ENCODE measurements at places on chromosomes 1 and 21. TPM values are rescaled to one million over a fixed set of nuclear protein-coding genes. Genes with fewer than 3 reads are reported as not detected.

DNA sequence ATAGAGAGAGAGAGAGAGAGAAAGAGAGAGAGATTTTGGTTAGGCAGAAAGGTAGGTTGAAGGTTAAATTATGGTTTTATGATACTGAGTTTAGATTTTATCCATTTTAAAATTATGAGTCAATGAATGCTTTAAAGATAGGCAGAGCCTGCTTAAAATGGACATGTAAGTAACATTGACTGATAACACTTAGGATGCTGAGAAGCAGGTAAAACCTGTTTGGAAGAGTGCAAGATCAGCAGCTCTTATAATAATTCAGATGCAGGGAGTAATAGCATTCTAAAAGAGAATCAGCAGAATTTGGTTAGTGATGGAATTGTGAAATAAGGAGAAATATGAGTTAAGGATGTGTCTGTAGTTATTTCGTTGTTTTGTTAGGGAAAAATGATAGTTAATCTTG lies 446.6 kb downstream of the PLA2G4A start:
- no peak for DNase-seq

- no peak for DNase-seq
Measured at GRCh38 chr1:186994897-186995296, 166.1 kb downstream of the PLA2G4A start.

KLHL21 gene
- 40.8 TPM for total RNA-seq

RIMS3 gene
- total RNA-seq, result 0.36 TPM

DNA sequence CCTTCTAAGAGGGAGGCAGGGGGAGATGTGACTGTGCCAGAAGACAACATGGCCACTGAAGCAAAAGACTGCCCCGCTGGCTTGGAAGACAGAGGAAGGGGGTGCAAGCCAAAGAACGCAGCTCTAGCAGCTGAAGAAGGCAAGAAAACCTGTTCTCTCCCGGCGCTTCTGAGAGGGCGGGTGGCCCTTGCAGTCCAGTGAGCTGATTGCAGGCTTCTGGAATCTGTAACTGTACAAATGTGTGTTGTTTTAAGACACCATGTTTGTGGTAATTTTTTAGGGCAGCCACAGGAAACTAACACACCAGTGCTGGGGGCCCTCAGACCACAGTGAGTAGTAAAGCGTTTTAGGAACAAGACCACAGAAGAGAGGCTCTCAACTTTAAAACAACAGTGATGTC lies 47.0 kb downstream of the CD46 start:
- no peak for DNase-seq

DNA sequence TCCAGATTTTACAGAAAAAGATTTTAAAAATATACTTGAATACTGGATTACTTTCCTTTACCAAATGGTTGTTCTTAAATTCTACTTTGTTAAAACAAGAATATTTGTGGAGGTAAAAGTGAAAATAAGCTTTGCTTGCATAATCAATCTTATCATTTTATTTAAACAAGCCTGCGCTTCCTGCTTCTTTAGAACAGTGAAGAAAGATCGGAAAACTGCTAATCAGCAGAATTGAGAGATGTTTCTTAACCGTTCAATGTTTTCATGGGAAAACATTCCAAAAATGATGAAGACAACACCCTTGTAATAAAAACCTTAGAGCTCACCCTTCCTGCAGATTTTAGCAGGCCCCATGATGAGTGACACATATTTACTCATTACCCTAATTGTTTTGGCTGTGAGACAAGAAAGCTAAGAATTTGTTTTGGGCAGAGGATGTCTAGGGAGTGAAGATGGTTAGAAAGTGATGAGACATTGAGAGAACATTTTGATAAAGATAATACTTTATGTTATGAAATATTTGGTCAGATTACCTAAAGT lies 72.6 kb downstream of the TPR start:
- DNase-seq, result no peak

SLC5A9 gene
- not detected for total RNA-seq

LCE1A gene
- total RNA-seq, result not detected

KANK4 gene
- 0.09 TPM for total RNA-seq

DNA sequence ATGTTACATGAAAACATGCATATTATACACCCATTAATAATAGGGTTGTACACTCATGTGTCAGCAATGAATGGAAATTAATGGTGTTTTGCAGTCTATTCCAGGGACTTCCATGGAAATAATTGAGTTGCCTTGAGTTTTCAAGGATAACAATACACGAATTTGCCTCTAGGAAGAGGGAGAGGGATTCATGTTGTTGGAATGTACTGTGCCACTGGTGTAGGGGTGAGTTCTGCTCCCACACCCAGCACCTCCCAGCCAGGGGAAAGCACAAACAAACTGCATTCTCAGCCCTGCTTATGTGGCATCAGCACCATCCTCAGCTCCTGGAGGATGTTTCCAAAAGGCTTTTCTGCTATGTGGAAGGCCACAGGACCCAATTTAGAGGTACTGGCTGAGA lies 57.8 kb downstream of the BCAR3 start:
- peak; percentile 80 for DNase-seq

- DNase-seq, result no peak
Measured at GRCh38 chr1:56286506-56286905, 292.9 kb downstream of the PLPP3 start.

FMO5 gene
- total RNA-seq, result 1.8 TPM

DNA sequence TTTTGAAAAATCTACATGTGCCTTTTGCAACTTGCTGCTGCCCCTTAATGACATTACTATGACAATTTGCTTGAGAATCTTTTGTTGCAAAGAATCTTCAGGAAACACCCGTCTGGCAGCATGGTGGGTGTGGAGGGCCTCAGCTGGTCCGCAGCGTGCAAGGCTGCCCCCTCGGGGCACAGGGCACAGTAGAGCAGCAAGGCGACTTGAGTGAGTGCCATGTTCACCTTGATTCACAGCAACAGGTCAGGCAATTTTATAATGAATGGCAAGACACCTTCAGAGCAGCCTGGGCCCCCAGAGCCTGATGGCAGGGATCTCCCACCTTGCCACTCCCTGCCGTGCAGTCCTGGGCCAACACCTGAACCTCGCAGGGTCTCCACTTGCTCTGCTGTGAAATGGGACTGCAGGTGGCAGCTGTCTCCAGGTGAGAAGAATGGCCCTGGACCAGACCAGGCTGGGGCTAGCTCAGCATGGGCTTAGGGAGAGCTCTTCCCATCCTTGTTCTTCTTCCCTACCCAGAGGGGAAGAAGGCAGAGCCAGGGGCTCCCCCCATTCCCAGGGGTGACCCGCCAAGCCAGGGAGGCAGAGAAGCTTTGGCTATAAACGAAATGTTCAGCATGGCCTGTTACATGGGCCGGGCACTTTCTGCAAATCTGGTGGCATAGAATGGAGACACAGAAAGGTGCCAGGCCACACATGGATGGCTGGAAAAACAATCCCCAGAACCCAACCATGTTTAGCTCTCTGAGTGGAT lies 34.5 kb upstream of the ACTRT2 start:
- no peak for DNase-seq

DNA sequence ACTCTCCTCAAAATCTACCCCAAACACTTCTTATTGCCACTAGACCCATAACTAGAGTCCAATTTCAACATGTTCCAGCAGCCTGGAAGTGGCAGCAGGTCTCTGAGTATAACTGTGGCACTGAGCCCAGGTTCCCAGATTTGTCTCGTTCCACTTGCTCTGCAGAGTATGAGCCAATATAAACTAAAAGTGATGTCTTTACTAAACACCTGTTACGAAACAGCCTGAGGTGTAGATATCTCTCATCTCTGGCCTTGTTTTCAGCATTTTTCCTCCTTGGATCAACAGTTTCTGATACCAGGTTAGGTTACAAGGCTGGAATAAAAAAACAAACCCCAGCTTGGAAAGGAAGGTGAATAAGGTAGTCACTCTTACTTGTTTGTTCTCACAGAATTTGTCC lies 25.2 kb upstream of the PRDX6 start:
- peak; percentile 58 for DNase-seq

DNA sequence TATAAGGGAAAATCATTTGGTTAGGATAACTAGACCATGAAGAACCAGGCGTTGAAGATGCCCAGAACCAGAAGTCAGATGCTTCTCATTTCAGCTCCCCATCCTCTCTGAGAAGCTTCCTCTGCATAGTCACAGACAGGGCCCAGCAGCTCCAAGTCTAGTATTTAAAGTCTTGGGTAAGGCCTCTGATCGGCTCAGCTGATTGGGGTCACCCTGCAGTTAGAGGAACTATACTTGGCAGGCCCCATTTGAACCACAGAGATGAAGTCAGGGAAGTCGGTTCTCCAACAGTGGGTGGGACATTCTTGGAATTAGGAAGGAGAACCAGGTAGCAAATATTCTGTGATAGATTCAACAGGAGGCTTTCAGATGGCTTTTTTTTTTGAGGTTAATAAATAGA lies 48.3 kb downstream of the SLC22A15 start:
- no peak for DNase-seq

DNA sequence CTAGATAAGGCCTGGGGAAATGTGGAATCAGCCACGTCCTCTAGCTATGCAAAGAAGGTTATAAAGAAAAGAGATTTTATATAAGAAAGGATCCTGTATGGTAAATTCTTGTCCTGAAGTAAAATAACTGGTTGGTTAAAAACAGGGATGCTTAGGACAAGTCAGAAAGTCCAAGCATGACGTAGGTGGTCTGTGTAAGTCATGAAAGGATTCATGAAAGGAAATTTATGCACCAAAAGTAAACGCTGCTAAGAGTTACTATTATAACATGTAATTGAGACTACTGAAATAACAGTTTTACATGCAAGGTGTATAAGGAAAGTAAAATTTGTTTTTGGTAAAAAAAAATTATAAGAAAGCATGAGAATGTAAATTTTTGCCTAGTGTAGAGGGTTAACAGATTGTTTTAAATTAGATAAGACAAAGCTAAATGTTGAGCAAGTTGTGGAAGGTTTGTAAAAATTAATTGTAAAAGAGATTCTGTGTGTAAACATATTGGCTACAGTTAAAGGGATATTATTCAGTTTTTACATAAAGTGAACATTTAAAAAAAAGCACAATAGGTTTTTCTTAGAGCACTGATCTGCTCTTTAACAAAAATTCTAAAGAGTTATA lies 43.9 kb downstream of the PIGK start:
- no peak for DNase-seq

GRCh38 chr1:193421487-193421886 lies 235.1 kb upstream of the B3GALT2 start:
- no peak for DNase-seq

- DNase-seq, result peak; percentile 34
Measured at GRCh38 chr21:33751120-33751519, 108.8 kb downstream of the ITSN1 start.

CHIA gene
- not detected for total RNA-seq

- no peak for DNase-seq
Measured at GRCh38 chr1:23589585-23589986, 30.3 kb upstream of the ID3 start.

TMEM61 gene
- 0.18 TPM for total RNA-seq

DMBX1 gene
- not detected for total RNA-seq

DNA sequence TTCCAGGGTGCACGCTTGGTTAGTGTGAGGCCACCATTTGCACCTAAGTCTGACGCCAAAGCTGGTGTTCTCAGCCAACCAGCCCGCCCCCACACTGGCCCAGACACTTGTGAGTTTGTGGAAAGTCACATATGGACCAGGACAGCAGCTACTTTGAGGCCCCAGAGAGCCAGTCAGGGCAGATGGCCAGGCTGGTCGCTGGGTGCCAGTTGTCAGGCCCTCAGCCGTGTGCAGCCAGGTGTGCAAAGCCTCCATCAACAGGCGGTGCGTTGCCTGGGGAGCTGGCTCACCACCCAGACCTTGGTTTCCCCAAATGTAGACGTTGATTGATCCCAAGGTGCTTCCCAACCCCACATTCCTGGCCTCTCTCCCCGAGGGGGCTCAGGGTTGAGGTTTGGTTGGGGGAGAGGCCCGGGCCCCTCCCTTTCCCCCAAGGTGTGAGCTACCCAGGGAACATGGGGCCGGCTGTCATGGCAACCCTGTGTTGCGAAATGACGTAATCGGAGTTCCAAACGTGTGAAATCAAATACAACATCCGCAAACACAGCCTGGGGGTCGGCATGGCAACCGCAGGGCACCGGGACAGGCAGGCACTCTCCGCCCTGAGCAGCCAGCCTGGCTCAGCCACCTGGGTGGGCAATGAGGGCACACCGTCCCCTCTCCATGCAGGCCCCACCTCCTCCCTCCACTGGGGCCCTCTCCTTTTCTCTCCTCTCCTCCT lies 42.2 kb upstream of the WNT4 start:
- DNase-seq, result no peak

ZRANB2 gene
- total RNA-seq, result 49.3 TPM

CFAP57 gene
- 0.45 TPM for total RNA-seq

DNA sequence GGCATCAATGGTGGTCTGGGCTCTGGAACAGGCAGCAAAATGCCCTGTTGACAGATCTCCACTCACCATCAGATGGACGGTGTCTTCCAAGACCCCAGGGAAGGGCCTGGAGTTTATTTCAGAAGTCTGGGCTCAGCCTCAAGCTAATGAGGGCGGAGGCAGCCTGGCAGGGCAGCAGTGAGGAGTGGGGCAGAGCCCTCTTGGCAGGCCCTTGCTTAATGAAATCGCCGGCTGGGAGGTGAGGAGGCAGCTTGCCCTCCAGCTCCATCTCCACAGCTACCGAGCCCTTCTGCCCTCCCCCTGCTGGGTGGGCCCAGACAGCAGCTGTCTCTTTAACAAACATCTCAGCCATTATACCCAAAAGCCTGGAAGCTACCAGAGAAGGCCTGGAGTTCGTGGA lies 22.0 kb upstream of the GRIK3 start:
- DNase-seq, result no peak

GRCh38 chr21:41816583-41817165 lies 49.8 kb upstream of the RIPK4 start:
- DNase-seq, result peak; percentile 56

AADACL3 gene
- not detected for total RNA-seq
